ENCODE measurements at places on chromosomes 1 and 21. TPM values are rescaled to one million over a fixed set of nuclear protein-coding genes. Genes with fewer than 3 reads are reported as not detected.
A peak's percentile ranks its signal among the peaks of the same experiment; 100 is the strongest.

GRCh38 chr1:10236405-10237156, 26.2 kb downstream of the KIF1B start:
- H3K4me3 ChIP-seq, result no peak overlapping the region
- H3K4me1 ChIP-seq, result no peaks in the 10 kb centered on the region
- H3K36me3 ChIP-seq, result peaks cover 9% of the 10 kb centered on the region
- DNase-seq, result no peak
- peak overlapping the region; percentile 59 for H3K27ac ChIP-seq
- no peaks in the 10 kb centered on the region for H3K27me3 ChIP-seq

- H3K27me3 ChIP-seq, result no peaks in the 10 kb centered on the region
- DNase-seq, result no peak
- no peaks in the 10 kb centered on the region for H3K4me1 ChIP-seq
- no peaks in the 10 kb centered on the region for H3K36me3 ChIP-seq
- H3K4me3 ChIP-seq, result no peak overlapping the region
These were observed 257.5 kb upstream of the PRMT6 start for GRCh38 chr1:106798991-106799390.

GRCh38 chr1:86345042-86345441, 51.1 kb downstream of the ODF2L start:
- no peak overlapping the region for H3K27ac ChIP-seq
- no peak overlapping the region for H3K4me3 ChIP-seq
- no peaks in the 10 kb centered on the region for H3K27me3 ChIP-seq
- peaks cover 7% of the 10 kb centered on the region for H3K36me3 ChIP-seq

The PCSK9 gene
- total RNA-seq, result 47.9 TPM

The SV2A gene
- 47.1 TPM for total RNA-seq

- H3K4me1 ChIP-seq, result peaks cover 16% of the 10 kb centered on the region
- no peak overlapping the region for H3K27ac ChIP-seq
- no peak for DNase-seq
- H3K4me3 ChIP-seq, result no peak overlapping the region
These were observed 29.3 kb downstream of the SIPA1L2 start for GRCh38 chr1:232600424-232601258.

GRCh38 chr21:37208056-37208721, 58.9 kb downstream of the VPS26C start:
- H3K27me3 ChIP-seq, result no peaks in the 10 kb centered on the region
- peaks cover 3% of the 10 kb centered on the region for H3K4me1 ChIP-seq
- no peak for DNase-seq
- H3K27ac ChIP-seq, result no peak overlapping the region
- H3K36me3 ChIP-seq, result peaks cover 8% of the 10 kb centered on the region

GRCh38 chr1:241637604-241638003, 2.6 kb downstream of the CHML start:
- peaks cover 46% of the 10 kb centered on the region for H3K36me3 ChIP-seq
- H3K4me1 ChIP-seq, result peaks cover 29% of the 10 kb centered on the region
- H3K4me3 ChIP-seq, result peak overlapping the region; percentile 80
- DNase-seq, result no peak

The FCRL6 gene
- total RNA-seq, result not detected

The CLIC6 gene
- 3.8 TPM for total RNA-seq

DNA sequence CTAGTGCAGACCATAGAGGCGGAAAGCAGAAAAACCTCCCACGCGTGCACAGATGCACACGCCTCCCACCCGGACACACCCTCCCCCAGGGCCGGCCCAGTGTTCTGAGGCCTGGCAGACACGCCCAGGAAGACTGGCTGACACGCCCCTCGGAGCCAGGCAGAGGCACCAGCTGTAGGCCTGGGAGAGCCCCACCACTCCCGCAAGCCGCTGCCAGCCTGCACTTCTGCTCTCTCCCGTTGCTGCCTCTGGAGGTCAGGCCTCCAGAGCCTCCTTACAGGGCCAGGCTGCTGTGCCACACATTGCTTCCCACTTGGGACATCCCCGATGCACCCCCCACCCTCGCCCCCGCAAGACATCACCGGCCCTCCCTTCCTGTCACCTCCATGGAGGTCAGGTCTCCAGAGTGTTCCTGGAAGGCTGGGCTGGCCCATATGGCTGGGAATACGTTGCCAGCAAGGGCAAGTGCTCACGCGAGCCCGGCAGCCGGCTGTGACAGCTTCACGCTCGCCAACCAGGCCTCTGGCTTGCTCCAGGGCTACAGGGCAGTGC, 40.4 kb downstream of the CASZ1 start:
- no peak overlapping the region for H3K27ac ChIP-seq
- H3K27me3 ChIP-seq, result no peaks in the 10 kb centered on the region
- H3K4me1 ChIP-seq, result peaks cover 23% of the 10 kb centered on the region
- H3K4me3 ChIP-seq, result no peak overlapping the region
- no peak for DNase-seq
- H3K36me3 ChIP-seq, result no peaks in the 10 kb centered on the region

GRCh38 chr1:94061513-94062443, 59.2 kb downstream of the ABCA4 start:
- peaks cover 17% of the 10 kb centered on the region for H3K4me1 ChIP-seq
- no peak overlapping the region for H3K27ac ChIP-seq
- DNase-seq, result peak; percentile 78
- H3K36me3 ChIP-seq, result no peaks in the 10 kb centered on the region

GRCh38 chr1:198486903-198487302, 53.6 kb downstream of the ATP6V1G3 start:
- DNase-seq, result no peak
- no peak overlapping the region for H3K4me3 ChIP-seq
- H3K27ac ChIP-seq, result no peak overlapping the region
- peaks cover 10% of the 10 kb centered on the region for H3K4me1 ChIP-seq

DNA sequence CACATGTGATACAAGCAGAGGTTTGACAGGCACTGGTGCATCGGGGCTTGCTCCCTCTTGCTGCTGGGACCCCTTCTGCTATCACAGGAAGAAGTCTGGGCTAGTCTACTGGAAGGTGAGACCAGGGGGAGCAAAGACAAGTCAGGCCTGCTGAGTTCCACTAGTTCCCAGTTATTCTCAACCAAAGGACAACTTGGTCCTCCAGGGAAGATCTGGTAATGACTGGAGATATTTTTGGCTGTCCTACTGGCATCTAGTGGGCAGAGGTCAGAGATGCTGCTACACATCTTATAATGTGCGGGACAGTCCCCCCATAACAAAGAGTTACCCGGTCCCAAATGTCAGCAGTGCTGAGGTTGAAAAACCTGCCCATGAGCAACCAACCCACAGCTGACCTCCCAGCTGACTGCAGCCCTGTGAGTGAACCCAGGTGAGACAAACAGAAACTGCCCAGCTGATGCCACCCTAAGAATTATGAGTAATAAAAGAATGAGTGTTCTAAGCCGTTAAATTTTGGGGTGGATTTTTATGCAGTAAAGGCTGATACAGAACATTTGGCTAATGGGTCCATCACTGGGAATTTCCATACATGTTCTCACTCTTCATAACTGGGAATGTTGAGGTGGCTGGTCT, 71.6 kb downstream of the NENF start:
- peaks cover 15% of the 10 kb centered on the region for H3K4me1 ChIP-seq
- H3K36me3 ChIP-seq, result no peaks in the 10 kb centered on the region
- no peak overlapping the region for H3K4me3 ChIP-seq
- H3K27me3 ChIP-seq, result no peaks in the 10 kb centered on the region
- no peak for DNase-seq
- peak overlapping the region; percentile 58 for H3K27ac ChIP-seq

DNA sequence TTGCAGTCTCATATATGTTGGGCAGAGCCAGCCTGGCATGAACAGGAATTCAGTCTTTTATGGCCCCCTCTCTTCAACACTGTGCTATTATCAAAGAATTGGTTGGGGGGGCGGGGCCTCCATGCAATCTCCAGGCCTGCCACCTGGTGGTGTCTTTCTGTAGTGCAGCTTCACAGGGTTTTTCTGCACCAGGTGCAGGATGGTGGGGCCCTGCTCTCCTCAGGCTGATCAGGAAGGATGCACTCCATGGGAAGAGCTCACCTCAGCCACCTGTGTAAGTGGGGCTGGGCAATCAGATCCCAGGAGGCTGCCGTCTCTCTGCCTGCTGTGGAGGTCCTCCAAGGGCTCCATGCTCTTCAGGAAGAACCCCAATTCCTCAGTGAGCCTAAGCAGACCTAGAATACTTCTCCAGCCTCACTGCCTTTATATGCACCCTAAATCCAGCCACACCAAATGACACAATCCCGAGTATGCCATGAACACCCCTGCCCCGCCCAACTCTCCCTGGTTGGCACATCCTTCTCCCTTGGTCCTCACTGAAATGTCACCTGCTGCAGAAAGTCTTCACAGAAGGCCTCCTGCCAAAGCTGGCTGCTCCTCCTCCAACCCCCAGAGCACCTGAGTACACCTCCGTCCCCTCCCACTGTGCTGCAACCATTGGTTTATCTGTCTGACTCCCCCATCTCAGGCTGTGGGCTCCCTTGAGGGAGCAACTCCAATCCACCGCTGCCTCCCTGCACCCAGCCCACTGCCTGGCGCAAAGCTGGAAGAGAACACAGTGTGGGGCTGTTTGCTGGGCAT, 16.5 kb downstream of the STK40 start:
- peak overlapping the region; percentile 75 for H3K27ac ChIP-seq
- peaks cover 48% of the 10 kb centered on the region for H3K4me1 ChIP-seq
- DNase-seq, result peak; percentile 92
- no peaks in the 10 kb centered on the region for H3K27me3 ChIP-seq

The TARDBP gene
- total RNA-seq, result 228 TPM

The OR2M5 gene
- total RNA-seq, result not detected

DNA sequence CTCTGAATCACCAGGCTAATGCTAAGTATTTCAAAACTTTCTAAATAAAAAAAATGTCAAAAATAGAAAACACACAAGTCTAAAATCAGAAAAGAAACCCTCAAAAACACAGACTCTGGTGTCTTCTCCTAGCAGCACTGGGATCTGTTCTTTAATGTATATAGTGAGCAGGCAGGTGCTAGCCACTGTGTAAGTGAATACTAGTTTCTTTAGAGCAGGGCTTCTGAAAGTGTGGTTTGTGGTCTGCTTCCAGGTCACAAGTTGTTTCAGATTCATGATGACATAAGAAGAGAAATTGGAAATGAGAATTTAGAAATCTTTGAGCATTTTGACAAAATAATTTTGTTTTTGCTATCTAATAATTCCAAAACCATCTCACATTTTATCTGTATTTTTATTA, 763.1 kb downstream of the USP25 start:
- no peak overlapping the region for H3K4me3 ChIP-seq
- peaks cover 12% of the 10 kb centered on the region for H3K4me1 ChIP-seq
- H3K36me3 ChIP-seq, result no peaks in the 10 kb centered on the region
- no peaks in the 10 kb centered on the region for H3K27me3 ChIP-seq
- DNase-seq, result no peak

The TMIGD3 gene
- total RNA-seq, result not detected

DNA sequence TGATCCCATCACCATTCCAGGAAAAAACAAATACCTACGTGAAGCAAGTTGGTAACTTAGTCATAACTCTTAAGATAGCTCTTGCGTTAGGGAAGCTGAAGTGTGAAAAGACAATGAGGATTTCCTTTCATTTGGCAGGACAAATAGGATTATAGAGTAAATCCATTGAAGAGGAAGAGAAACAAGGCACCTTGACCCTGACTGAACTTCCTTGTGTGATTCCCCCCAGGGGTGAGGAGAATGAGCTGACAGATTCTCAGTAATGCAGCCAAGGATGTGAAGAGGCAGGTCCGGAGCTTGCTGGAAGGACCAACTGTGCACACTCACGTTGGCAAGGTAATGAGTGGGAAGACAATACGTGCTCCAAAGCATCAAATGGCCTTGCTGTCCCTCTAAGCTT, 55.0 kb upstream of the HMCN1 start:
- H3K36me3 ChIP-seq, result no peaks in the 10 kb centered on the region
- H3K4me1 ChIP-seq, result peaks cover 19% of the 10 kb centered on the region
- H3K27me3 ChIP-seq, result no peaks in the 10 kb centered on the region
- no peak for DNase-seq

- no peaks in the 10 kb centered on the region for H3K27me3 ChIP-seq
- H3K27ac ChIP-seq, result no peak overlapping the region
- peak; percentile 72 for DNase-seq
- no peaks in the 10 kb centered on the region for H3K36me3 ChIP-seq
These were observed 14.9 kb upstream of the TNNI1 start for GRCh38 chr1:201436393-201436792.

DNA sequence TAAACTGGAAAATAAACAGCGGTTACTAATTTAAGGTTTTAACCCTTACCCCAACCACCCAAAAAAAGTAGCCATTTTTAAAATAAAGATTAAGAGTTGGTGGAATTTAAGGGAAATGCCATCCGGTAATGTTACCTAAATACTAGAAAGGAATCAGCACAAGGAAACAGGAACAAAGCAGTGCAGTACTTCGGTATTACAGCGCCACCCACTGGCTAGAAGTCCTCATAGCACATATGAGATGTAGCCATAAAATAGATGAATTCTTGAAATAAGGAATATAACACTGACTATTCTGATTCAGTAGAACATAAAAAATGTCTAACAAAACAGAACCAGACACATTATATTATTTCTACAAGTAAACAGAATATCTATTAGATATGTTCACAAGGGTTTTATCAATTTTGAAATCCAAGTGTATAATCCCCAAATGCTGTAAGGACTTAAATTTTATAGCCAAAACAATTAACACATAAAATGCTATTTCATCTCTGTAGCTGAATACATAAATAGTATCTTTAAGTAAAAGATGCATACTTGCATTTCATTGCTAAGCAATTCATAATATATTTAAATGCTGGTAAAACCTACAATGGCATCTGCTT, 58.8 kb downstream of the FRRS1 start:
- H3K27me3 ChIP-seq, result no peaks in the 10 kb centered on the region
- no peak overlapping the region for H3K4me3 ChIP-seq
- H3K27ac ChIP-seq, result no peak overlapping the region
- H3K4me1 ChIP-seq, result peaks cover 5% of the 10 kb centered on the region
- peak; percentile 73 for DNase-seq
- H3K36me3 ChIP-seq, result peaks cover 1% of the 10 kb centered on the region

The KCNJ9 gene
- total RNA-seq, result not detected

The UBASH3A gene
- 0.09 TPM for total RNA-seq

The OR2T27 gene
- total RNA-seq, result not detected

- no peaks in the 10 kb centered on the region for H3K27me3 ChIP-seq
- H3K4me3 ChIP-seq, result no peak overlapping the region
- H3K27ac ChIP-seq, result no peak overlapping the region
- no peaks in the 10 kb centered on the region for H3K36me3 ChIP-seq
- no peak for DNase-seq
These were observed 160.5 kb downstream of the LRRC40 start for GRCh38 chr1:70044832-70045231.

DNA sequence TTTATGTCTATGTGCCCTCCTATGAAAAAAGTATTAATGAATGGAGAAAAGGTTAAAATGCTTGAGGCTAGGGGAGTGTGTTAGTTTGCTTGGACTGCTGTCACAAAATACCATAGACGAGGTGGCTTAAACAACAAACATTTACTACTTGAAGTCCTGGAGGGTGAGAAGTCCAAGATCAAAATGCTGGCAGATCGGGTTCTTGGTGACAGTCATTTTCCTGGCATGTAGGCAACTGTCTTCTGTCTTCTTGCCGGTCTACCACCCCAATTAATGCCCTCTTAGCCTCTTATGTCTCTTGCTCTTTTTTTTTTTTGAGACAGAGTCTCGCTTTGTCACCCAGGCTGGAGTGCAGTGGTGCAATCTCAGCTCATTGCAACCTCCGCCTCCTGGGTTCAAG, 15.0 kb downstream of the ARID1A start:
- H3K27me3 ChIP-seq, result no peaks in the 10 kb centered on the region
- peaks cover 38% of the 10 kb centered on the region for H3K4me1 ChIP-seq
- no peak overlapping the region for H3K4me3 ChIP-seq
- no peak overlapping the region for H3K27ac ChIP-seq
- no peak for DNase-seq
- peaks cover 19% of the 10 kb centered on the region for H3K36me3 ChIP-seq

Measured in WTC11 (cell line).